ENCODE measurements at places on chromosomes 3 and 15.

- DNase-seq, result no peak
Measured at GRCh38 chr3:9891072-9891622, 737 bp downstream of the JAGN1 start.

DNA sequence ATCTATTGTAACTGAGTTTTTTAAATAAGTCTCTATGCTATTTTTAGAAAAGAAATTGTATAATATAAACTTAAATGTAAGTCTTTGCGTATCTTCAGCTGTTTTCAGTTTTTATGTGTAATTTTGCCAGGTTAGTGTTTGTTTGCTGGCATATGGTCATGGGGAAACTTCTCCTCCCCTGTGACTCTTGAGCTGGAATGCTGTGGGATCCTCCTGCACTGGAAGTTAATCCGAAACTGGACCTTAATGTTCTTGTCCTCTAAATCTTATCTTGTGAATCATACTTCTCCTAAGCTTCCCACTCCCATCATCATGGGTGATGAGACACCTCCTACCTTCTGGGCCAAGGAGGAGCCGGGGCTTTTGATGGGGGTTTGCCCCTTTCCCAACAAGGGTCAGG lies 52.4 kb upstream of the CHST2 start:
- DNase-seq, result no peak

DNA sequence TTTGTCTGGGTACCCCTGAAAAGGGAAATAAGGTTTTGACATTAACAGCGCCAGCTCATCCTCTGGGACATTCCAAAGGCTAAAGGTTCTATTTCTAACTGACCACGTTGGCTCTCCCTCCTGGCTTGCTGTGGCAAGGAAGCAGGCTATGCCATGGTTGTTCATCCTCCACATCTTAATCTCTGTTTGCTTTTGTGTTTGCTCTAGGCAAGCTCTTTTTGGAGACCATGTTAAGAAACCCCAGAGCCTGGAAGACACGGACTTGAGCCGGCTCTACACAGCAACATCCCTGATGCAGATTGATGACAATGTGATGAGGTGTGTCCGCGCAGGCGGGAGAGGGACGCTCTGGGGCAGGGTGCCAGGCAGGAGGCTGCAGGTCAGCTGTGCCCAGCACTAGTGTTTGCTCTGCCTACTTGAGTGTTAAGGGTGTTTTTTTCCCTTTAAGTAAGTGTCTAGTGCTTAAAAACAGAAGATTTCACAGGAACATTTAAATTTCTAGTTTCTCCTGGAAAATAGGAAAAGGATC lies 33.3 kb downstream of the RLBP1 start:
- no peak for DNase-seq

DNA sequence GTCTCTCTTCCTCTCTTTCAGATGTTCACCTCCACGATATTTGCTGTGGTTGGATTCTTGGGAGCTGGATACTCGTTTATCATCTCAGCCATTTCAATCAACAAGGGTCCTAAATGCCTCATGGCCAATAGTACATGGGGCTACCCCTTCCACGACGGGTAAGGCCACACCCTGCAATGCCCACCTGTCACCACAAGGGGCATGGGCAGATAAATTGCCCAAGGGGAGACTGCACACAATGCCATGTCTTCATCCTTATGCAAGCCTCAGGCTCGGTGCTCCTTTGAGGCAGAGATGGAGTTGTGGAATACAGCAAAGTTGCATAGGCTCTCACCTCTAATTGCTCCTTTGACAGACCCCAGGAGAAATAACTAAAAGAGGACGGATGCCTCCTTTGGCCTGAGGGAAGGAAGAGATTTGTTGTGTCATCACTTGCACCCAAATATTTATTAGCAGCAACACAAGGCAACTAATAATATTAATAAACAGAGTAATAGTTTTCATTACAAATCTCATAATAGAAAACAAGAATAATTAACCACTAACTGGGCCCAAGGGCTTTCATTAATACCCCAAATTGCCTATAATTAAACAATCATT lies 13.2 kb downstream of the TM4SF4 start:
- DNase-seq, result no peak

DNA sequence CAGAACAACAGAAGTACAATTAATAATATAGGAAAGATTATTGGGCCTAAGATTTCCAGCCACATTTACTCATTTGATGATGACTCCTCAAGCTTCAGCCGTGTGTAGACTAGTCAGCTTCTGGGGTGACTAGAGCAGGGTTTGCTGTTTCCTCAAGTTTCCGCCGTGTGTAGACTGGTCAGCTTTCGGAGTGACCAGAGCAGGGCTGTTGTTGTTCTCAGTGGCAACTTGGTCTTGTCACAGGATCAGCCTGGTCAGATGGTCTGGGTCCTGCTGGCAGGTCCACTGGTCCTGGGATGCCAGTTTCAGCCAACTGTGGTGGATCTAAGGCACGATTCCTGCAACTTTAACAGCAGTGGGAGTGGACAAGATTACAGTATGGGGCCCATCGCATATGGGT lies 21.8 kb upstream of the NOX5 start:
- DNase-seq, result no peak

GRCh38 chr15:90419738-90420406 lies 31.8 kb downstream of the IQGAP1 start:
- DNase-seq, result no peak

DNA sequence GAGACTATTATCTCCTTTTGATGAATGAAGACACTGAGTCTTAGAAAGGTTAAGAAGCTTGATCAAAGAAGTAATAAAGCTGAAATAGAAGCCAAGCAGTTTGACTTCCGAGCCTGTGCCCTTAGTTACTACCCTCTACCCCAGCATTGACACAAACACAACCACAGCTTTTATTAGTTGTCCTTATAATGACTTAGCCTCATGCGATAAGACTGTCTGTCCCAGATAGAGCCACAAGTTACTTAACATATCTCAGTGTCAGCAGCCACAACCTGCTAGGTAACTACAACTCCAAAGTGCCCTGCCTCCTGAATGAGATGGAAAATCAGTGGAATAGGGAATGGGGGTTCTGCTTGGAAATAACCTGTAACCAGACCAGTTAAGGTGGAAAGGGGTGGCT lies 781.6 kb upstream of the CFAP20DC start:
- DNase-seq, result no peak

GRCh38 chr3:119978554-119979208 lies 115.6 kb downstream of the GSK3B start:
- DNase-seq, result no peak

DNA sequence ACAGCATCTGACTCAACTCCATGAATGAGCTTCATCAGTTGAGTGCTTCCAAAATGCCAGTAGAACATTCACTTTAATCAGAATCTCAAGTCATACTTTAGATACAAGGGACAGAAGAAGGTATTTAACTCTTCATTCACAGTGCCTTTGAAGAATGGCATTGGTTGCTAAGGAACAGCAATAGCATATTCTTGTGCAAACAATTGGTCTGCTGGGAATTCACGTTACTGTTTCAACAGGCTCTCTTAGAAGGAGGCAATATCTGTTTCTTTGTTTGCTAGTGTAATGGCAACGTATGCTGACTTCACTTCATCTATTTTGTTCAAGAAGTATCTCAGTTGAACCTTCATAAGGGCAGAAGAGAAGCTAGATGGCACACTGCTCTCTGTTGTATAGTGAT lies 113.9 kb downstream of the TMEM108 start:
- DNase-seq, result no peak

- no peak for DNase-seq
Measured at GRCh38 chr15:31434588-31435260, 108.1 kb downstream of the KLF13 start.

DNA sequence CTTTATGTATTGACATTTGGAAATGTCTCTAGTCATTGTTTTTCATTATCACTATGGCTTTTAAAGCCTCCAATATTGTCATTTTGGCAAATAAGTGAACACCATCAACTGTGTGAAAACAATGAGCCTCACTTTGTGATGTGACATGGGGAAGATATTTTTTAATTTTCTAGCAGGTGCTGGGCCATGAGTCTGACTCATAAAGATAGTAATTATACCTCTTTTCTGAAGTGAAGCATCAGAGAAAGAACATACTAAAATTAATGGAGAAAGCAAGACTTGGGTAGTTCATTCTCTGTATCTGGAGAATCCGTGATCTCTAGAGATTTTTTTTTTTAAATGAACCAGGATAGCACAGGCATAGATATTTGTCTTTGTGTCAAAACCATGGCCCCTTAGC lies 100.8 kb downstream of the CCNL1 start:
- DNase-seq, result no peak

DNA sequence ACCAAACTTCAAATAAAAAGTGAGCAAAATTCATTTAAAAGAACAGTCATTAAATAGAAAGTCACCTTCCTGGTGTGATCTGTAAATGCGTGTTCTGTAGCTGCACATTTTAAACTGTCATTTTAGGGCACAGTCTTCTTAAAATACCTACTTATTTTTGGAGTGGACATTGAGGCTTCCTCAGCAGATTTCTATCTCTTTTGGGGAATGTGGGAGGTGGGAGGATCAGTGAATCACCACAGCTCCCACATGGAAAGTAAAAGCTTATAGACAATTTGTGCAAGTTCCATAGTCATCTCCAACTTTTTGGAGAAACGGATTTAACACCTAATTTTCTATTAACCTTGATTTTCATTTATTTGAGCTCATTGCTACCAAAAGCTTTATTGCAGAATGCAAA lies 21.0 kb upstream of the MOBP start:
- no peak for DNase-seq

DNA sequence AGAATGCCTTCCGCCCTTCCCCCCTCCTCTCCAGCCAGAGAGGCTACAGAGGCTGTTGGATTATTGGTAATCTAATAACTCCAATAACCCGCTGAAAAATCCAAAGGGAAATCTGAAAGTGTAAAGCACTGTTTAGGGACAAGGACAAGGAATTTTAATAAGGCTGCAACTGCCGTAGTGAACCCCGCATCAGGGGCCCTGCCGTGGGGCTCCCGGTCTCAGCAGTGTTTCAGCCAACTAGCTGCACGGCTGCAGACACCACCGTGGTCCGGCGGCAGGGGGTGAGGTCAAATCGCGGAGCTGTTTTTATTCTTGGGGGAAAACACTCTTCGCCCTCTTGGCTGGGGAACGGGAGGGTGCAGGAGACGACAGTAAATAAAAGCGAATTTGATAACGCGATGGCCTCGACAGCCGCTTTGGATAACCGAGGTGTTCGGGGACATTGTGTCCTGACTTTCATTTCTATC lies 6.1 kb downstream of the BCL6 start:
- DNase-seq, result no peak

DNA sequence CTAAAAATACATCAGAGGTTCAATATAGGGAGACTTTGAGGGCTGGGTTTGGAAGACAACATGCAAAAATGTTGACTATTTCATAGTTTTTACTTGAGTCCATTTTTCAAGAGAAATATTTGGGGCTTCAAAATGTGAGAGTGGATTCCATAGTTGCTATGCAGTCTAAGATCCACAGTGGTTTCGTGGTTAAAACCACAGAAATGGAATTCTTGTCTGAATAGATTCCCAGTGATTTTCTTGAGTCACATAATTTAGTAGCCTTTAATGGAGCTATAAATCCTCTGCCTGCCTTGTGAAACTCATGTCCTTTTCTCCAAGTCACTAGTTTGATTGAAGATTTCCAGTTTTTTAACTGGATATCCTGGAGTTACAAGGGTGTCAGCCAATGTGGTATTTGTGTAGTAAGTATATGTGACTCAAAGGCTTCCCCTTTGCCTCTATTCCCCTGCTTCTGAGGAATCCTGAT lies 94.7 kb upstream of the RBMS3 start:
- DNase-seq, result no peak

- DNase-seq, result no peak
Measured at GRCh38 chr3:134934933-134935332, 139.9 kb downstream of the EPHB1 start.

- DNase-seq, result no peak
Measured at GRCh38 chr3:178370387-178370786, 165.8 kb upstream of the KCNMB2 start.

DNA sequence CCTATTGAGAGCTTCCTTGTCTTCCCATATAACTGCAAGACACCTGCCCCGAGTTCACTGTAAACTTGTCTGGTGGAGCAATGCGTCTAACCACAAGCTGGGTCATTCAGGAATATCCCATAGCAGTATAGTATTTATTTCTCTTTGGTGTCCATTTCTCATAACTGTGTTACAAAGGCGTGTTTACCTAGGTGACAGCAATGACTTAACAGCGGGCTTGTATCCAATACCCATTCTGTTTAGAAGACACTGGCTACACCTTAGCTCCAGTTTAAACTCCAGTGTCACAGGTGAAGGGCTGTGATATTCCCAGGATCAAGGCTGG lies 24.3 kb downstream of the ATP10A start:
- no peak for DNase-seq

DNA sequence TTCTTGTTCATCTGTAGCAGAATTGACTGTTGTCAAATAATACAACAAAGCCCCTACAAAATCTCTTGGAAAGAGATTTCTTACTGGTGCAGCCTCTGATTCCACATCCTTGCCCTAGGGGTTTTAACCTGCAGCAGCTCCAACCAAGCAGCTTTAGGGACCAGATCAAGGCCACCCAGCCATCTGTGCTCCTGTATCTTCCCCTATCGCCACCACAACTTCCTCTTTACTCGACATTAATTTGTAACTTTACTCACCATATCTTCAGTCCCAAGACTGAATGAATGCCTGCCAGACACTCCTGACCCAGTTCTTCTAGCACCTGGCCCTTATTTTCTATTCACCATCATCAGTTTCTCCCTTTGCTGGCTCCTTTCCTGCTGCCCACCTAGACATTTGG lies 156.6 kb upstream of the IL12A start:
- DNase-seq, result no peak

- DNase-seq, result no peak
Measured at GRCh38 chr3:101939361-101940049, 90.2 kb downstream of the NFKBIZ start.

- no peak for DNase-seq
Measured at GRCh38 chr3:99866261-99866761, 48.6 kb downstream of the CMSS1 start.

- DNase-seq, result no peak
Measured at GRCh38 chr15:51558411-51558810, 64.2 kb downstream of the DMXL2 start.

- DNase-seq, result no peak
Measured at GRCh38 chr3:72427624-72428023, 420.6 kb downstream of the SHQ1 start.

- DNase-seq, result no peak
Measured at GRCh38 chr3:109994853-109995252, 657.5 kb upstream of the DPPA4 start.

DNA sequence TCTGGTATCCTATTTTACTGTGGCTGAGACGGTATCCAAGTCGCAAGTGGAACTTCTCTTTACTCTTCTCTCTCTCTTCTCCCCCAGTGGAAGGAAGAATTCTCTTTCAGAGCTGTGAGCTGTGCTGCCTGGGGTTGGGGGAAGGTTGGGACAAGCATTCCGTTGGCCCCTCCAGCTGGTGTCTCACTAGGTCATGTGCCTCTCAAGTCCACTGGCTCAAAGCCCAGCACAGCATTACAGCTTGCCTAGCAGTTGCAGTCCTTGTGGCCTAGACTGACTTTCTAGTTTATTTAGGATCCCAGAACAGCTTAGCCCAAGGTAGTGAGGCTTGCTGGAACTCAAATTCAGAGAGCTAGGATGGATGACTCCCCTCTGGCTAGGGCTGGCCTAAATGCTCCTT lies 76.1 kb upstream of the SPATA16 start:
- no peak for DNase-seq
